NCI-H226 (cell line): ENCODE measurements at places on chromosomes 12 and 14.

- DNase-seq: peak; percentile 51
Observed at GRCh38 chr12:6451348-6452244, at the start of gene TAPBPL. TAPBPL (plus strand) TSS chr12:6452042; CDS start chr12:6452249, 207 bp downstream.

- DNase-seq: no peak
Observed at GRCh38 chr12:15956413-15957185, 45.5 kb downstream of the DERA start.

DNA sequence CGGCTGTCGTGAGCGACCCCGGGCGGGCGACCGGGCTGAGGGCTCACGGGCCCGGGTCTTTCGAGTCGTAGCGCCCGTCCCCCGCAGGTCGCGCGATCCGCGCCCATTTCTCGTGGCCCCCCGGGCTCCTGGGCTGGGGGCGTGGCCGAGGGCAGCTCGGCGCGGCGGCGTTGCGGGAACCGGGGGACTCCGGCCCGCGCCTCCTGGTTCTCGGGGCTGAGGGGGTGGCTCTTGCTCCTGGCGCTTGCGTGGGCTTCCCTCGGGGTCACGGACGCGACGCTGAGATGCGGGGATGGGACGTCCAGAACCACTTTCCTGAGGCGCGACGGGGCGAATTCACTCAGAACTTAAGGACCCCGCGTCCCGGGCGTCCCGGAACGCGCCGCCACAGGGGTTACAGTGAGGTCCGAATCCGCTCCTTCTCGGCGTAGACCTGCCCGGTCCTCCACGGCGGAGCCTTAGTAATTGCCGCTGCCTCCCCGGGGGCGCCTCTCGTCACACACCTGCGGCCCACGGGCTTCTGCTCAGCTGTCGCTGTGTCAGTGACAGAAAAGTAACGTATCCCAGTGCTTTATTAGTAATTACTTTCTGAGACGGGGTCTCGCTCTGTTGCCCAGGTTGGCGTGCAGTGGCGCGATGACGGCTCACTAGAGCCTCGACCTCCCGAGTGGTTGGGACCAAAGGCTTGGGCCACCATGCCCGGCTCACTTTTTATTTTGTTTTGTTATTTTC, 606 bp downstream of the EP400 start:
- DNase-seq: no peak

- peak; percentile 72 for DNase-seq
Observed at GRCh38 chr12:110826592-110827200, 20.1 kb upstream of the CCDC63 start.

DNA sequence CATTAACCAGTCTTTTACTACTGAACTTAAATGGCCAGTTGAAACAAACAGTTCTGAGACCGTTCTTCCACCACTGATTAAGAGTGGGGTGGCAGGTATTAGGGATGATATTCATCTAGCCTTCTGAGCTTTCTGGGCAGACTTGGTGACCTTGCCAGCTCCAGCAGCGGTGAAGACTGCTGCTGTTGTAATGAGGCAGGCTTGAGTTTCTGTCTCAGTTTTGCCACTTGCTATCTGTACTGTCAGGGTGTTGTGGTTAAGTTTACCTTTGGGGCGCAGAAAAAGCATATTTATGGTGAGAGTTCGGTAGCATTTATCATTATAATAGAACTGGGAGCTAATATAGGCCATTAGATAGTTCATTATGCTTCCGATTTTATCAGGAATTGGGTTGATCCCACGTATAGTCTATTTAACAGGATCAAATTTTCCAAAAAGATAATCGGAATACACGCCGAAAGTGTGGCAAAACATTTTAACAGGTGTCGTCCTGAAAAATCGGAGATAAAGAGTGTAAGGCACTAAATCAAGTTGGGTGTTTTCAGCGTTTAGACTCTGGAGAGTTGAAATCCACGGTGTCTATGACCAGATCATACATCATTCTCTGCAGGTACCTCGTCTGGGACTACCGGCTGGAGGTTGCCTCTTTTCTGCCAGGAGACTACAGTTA, 688 bp upstream of the NECAP1 start:
- DNase-seq: no peak

- DNase-seq: peak; percentile 43
Observed at GRCh38 chr14:74510959-74511409, 17.4 kb downstream of the ISCA2 start.

GRCh38 chr12:24206621-24207020, 257.2 kb upstream of the SOX5 start:
- no peak for DNase-seq

DNA sequence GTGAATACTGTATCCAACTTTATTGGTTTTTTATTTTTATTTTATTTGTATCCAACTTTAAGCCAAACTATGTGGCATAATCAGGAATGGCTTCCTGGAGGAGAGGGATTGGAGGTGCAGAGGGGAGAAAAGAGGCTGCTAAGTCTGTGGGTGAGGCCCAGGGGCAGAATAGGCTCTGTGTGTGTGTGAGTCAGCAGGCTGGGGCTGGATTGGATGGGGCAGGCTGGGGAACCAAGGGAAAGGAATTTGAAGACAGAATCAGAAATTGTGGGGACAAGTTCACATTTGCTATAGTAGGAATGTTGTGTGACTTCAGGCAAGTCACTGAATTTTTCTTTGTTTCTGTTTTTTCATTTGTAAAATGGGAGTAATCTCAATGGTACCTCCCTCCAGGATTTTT, 12.8 kb upstream of the RILPL1 start:
- DNase-seq: peak; percentile 33

GRCh38 chr12:124551268-124552144, 15.9 kb downstream of the NCOR2 start:
- no peak for DNase-seq

- peak; percentile 53 for DNase-seq
Observed at GRCh38 chr12:2064071-2064507, 11.3 kb downstream of the CACNA1C start.

DNA sequence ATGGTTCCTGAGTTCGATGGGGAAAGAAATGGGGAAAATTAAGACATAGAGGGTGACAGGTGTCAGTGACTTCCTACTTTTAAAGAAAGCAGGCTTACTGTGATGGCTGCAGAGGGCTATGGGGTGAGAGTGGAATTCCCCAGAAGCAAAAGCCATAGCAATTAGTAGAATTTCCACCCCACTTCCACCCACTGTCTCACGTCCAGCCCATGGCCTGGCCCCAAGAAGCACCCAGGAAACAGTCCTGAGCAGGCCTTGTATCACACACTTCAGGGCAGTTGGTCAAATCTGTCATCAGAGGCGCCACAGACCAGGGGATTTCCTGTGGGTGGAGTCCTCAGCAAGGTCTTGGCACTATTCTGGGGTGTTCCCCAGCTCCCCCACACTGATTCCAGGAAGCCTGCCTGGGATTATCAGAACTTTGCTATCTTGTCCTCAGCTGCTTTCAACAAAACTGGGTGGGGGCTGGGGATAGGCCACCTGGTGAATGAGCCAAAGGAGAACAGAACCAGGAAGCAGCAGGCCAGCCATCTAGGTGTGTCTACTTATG, 120.1 kb upstream of the CCND2 start:
- DNase-seq: no peak

DNA sequence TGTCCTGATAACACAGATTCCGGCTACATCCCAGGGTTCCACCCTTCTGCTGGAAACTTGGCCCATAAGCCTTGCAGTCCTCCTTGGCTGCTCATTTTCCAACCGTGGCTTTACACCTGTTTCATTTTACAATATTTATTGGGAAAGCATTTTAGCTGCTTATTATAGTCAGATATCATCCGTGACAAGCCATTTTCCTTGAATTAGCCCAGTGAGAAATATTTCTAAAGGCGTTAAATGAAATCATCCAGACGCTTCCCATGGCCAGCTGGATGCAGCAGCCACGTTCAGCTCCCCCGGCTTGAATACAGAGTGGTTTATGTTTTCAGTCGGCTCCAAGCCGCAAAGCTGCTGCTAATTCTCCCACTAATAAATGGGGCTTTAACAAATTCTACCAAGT, 245.0 kb upstream of the PELI2 start:
- DNase-seq: no peak

DNA sequence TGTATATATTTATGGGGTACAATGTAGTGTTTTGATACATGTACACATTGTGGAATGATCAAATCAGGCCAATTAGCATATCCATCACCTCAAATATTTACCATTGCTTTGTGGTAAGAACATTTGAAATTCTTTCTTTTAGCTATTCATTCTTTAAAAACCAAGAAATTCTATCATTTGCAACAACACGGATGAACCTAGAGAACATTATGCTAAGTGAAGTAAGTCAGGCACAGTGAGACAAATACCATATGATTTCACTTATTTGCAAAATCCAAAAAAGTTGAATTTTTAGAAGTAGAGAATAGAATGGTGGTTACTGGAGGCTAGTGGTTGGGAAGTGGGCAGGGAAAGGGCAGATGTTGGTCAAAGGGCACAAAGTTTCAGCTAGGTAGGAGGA, 129.3 kb upstream of the PTPRQ start:
- no peak for DNase-seq

GRCh38 chr14:81811705-81812269, 278.1 kb upstream of the SEL1L start:
- DNase-seq: no peak

GRCh38 chr14:104644656-104645378, 40.2 kb upstream of the TMEM179 start:
- DNase-seq: no peak

- no peak for DNase-seq
Observed at GRCh38 chr12:16121953-16122352, 155.5 kb downstream of the SLC15A5 start.

GRCh38 chr12:52226446-52226845, 6.6 kb upstream of the KRT7 start:
- DNase-seq: no peak

- no peak for DNase-seq
Observed at GRCh38 chr14:50594577-50595316, 34.8 kb downstream of the ATL1 start.

DNA sequence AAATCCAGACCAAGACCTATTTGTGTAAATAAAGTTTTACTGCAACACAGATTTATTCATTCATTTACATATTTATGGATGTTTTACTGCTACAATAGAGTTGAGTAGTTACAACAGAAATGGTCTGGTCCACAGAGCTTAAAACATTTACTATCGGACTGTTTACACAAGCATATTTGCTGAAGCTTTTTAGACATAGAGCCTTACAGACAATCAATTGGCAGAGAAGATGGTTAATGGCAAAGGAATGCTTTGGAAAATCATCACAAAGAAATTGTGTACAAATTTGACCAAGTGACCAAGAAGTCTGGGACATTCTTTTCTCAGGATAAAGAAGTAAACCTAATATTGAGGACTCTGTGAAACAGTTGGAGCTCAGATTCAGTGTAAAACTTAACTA, 504.3 kb downstream of the SLC16A7 start:
- DNase-seq: no peak

GRCh38 chr14:89550821-89551220, 133.8 kb upstream of the FOXN3 start:
- no peak for DNase-seq

DNA sequence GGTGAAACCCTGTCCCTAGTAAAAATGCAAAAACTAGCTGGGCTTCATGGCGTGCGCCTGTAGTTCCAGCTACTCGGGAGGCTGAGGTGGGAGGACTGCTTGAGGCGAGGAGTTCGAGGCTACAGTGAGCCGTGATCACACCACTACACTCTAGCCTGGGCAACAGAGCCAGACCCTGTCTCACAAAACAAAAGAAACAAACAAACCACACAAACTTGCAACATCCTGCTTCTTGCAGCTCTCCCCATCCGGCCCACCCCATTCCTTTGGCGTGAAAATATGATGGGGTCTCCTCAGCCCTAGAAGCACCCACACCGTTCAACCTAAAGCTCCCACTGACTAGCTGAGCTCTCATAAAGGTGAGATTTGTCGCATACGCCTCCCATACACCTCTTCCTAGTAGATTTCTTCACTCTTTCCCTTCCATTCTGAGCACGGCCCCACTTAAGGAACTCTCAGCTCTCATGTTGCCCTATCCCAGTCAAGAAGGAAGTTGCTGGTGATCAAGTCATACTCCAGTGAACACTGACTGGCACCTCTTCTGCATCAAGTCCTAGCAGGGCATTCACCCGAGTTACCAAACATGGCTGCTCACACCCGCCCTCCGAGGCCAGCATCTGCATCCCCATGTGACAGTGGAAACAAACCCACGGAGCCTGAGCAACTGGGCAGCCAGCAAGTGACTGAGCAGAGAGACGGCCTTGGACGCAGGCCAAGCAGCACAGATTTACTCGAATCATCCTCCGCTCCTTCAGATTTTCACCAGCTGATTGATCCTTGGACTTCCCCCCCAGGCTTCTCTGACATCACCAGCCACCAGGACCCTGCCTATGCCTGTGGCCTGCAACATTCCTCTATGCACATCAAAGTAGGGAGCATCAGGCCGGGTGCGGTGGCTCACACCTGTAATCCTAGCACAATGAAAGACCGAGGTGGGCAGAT, 18.9 kb upstream of the CD27 start:
- no peak for DNase-seq

DNA sequence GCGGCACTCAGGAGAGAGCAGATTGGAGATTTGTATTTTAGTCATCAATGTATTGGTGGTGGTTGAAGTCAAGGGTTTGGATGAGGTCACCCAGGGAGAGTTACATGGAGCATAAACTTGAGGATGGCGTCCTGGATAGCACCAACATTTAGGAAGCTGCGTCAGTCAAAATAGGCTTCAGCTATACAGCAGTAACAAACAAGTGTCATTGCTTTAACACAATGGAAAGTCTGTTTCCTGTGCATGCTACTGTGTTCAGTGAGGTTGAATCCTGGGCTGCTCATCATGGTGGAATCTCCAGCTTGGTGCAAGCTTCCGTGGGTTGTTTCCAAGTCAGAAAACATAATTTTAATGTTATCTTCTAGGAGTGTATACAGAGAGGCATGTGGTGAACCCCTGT, 180.4 kb downstream of the CFAP54 start:
- DNase-seq: no peak

DNA sequence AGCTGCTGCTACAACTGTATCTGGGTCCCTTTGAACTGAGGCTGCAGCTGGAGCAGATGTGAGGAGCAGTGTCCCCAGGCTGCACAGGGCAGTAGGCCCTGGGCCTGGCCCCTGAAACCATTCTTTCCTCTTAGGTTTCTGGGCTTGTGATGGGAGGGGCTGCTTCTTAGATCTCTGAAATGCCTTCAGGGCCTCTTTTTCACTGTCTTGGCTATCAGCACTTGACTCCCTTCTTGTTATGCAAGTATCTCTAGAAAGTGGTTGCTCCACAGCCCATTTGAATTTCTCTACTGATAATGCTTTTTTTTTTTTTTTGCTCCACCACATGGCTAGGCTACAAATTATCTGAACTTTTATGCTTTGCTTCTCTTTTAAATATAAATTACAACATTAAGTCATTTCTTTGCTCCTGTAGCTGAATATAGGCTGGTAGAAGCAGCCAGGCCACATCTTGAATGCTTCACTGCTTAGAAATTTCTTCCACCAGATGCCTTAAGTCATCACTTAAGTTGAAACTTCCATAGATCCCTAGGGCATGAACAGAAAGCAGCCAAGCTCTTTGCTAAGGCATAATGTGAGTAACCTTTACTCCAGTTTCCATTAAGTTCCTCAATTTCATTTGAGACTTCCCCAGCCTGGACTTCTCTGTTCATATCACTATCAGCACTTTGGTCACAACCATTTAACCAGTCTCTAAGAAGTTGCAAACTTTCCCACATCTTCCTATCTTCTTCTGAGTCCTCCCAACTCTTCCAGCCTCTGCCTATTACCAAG, 41.1 kb downstream of the ACSM4 start:
- DNase-seq: no peak
